ENCODE measurements at places on chromosomes 12 and 14.

GRCh38 chr12:20434996-20435395, 66.7 kb downstream of the PDE3A start:
- DNase-seq: no peak

- no peak for DNase-seq
Observed at GRCh38 chr14:50854521-50854920, 17.3 kb upstream of the ABHD12B start.

DNA sequence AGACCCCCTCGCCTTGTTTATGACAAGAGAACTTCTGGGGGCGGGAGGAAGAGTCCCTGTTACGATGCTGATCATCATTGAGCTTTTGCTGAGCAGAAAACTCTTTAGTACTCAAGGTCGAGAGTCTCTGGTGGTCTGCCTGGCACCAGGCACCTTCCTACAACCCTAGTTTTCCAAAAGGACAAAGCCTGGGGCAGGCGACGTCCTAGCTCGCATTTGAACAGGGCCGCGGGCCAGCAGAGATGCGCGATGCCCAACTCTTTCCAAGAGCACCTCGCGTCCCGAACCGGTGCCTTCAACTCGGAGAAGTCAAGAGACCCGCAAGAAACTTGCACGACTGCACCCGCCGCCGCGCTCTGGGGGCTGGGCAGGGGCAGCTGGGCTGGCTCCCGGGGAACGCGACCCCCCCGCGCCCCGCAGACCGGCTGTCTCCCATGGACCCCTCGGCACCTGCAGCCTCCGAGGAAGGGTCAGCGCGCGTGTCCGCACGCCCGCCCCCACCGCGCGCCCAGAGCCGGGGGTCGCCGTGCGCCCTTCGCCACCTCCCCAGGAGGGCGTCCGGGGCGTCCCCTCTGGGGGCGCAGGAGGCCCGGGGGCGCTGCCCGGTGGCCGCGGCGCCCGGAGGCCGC, 377 bp upstream of the BCL7A start:
- DNase-seq: no peak

GRCh38 chr14:77177702-77178101, 3.9 kb upstream of the TMEM63C start:
- DNase-seq: no peak

DNA sequence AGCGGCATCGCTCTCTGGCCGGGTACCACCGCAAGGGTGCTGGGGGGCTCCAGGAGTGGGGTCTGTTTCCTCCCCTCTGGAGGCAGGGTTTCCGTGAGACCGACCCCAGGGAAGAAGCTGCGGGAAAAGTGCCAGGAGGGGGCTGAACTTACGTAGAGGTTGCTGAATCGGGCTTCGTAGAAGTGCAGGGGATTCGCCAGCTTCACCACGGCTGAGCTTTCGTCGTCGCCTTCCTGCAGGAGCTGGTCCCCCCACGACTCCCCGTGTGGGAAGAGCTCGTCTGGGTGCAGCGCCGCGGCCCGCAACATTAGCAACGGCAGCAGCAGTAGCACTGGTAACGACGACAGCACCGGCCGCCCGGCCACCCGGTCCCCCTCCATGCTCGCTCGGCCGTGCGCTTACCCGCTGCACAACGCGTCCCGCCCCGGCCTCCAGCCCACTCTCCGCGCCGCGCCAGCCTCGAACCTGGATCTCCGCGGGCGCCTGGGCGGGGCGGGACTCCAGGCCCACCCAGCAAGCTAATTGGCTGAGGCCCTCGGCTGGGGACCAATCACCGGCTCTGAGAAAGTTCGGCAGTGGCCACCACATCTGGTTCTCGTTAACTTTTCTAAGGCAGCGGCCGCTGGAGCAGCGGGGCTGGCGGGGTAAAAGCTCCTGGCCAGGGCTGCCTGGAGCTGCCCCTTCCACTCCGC, at the start of gene NID2:
NID2 (minus strand) TSS at position 445 of the 692 bp plus-strand sequence; CDS start at position 380, 65 bp downstream.
- peak; percentile 91 for DNase-seq

GRCh38 chr12:54448344-54448743, 25.1 kb downstream of the GTSF1 start:
- no peak for DNase-seq

DNA sequence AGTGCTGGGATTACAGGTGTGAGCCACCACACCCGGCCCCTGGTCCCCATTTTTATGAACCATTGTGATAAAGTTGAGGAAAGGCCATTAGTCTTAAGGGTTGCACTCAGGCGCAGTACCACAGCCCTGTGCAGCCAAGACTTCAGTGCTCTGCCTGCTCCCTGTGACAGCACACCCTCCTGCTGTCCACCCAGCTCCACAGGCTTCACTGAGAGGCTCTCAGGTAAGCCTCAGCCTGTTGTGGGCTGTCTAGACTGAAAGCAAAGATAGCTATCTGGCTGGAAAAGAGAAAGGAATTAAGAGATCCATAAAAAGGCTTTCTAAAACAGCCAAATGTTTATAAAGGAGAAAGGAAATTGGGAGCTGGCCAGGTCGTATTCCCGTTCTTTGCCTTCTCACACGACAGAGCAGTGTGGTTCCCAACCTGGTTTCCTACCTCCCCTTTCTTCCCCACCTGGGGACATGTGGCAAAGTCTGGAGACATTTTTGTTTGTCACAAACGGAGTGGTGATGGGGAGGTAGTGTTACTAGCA, 19.1 kb upstream of the DNM1L start:
- DNase-seq: no peak

GRCh38 chr14:51501746-51502145, 150.0 kb upstream of the FRMD6 start:
- no peak for DNase-seq

DNA sequence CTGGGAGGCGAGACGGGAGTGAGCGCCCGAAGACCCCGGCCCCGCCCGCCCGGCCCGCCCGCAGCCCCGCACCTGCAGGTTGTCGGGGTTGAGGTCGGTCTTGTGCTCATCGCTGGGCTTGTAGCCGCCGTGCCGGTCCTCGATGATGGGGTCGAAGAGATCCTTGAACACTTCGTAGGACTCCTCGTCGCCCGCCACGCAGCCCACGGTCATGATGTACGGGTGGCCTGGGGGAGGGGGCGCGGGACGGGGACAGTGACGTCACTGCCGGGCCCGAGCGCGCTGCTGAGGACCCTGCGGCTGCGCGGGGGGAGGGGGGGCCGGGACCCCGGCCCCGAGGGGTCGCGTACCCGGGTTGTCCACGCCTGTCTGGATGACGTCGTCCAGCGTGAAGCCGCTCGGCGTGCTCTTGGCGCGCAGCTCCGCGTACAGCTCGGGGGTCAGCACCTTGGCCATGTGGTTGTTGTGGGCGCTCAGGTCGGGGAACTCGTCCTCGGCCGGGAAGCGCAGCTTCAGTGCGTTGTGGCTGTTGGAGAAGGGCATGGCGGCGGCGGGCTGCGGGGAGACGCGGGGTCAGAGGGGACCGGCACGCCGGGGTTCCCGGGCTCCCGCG, 573 bp downstream of the CKB start:
- DNase-seq: peak; percentile 56

DNA sequence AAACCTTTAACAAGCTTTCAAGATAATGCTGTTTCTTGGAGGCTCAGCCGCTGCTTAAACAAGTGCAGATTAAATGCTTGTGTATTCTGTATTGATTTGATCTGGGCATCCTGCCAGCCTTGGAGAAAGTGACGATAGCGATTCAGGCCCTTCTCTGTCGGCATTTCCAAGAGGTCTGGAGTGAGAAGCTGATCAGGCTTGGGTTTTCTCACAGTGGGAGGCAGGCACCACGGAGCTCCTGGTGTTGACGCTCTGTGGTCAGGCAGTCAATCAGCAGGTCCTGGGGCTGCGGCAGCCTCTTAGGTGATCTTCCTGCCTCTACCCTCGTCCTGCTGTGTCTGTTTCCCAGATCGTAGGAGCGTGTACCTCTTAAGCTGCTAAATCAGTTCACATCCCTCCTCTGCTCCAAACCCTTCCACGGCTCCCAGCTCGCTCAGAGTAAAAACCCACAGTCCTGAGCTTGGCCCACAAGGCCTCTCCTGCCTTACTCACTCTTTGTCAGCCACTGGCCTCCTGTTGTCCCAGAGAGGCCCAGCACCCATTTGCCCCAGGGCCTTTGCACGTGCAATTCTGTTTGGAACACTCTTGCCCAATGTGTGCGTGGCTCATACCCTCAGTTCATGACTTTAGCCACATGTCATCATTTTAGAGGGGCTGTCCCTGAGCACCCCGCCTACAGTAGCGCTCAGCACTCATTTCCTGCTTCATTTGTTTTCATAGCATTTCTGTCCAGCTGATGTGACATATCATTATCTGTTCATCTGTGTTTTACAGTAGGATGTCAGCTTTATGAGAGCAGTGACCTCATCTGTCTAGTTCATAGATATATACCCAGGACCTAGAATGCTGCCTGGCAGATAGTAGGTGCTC, 155.4 kb downstream of the AACS start:
- DNase-seq: no peak

DNA sequence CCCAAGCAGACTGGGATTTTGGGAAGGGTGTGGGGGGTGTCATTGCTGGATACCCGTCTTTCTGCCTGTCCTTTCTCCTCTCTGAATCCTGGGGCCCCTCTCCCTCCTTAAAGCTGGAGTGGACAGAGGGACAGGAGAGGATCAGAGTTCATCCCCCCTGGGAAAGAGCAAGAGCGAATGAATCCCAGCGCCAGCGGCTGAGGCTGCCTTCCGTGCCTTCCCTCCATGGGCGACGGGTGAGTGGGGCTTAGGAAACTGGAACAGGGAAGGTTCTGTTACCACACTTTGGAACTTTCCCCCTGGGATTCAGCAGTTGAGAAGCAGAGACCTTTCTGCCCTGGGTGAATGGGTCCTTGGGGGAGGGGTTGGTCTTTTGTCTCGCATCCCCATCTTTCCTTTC, 16.2 kb upstream of the RIN3 start:
- DNase-seq: no peak

- no peak for DNase-seq
Observed at GRCh38 chr12:26277506-26278246, 82.3 kb downstream of the SSPN start.

GRCh38 chr14:54257424-54257823, 139.4 kb upstream of the CDKN3 start:
- no peak for DNase-seq
